ENCODE measurements at places on chromosomes 1 and 21.

- DNase-seq, result no peak
Observed at GRCh38 chr1:165344736-165345135, 11.8 kb downstream of the LMX1A start.

DNA sequence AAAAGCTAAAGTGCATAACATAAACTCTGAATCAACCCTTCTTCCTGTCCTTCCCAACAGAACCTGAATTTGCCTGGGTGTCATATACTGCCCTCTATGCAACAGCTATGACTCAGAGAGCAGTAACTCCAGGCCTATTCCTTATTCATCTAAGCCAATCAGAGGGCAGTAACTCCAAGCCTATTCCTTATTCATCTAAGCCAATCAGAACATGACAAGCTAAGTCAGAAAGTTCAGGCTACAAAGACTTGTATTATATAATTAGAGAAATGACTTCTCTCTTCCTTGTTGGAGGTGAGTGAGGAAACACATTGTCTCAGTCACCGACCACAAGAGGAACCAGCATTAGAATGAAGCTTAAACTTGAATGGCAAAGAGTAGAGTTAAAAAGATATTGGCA is 26.2 kb upstream of the TADA1 start:
- no peak for DNase-seq

DNA sequence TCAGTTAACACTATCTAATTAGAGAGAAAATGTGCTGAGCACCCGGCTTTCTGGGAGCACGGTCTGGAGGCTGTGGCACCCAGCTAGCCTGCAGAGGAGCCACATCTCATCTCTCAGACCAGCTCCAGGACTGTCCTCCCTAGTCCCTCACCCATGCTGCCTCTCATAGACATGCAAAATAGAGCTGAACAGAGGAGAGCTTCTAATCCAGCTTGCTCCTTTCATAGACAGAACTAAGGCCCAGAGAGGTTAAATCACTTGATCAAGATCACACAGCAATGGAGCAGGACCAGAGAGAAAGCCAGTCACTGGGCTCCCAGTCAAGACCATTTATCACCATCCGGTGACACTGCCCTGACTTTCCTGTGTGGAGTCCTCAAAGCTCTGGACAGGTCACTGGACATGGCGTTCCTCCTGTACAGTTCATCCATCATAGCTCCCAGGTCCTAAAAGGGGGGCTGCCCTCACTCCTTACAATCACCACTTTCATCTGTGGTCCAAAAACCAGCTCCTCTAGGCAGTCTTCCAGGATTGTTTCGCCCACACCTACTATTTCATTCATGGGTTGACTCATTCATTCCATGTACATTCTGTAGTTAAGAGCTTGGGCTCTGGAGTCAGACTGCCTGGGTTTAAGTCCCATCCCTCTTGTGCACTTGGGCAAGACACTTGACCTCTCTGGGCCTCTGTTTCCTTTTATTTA is 8.8 kb upstream of the CAMK2N1 start:
- DNase-seq, result no peak

DNA sequence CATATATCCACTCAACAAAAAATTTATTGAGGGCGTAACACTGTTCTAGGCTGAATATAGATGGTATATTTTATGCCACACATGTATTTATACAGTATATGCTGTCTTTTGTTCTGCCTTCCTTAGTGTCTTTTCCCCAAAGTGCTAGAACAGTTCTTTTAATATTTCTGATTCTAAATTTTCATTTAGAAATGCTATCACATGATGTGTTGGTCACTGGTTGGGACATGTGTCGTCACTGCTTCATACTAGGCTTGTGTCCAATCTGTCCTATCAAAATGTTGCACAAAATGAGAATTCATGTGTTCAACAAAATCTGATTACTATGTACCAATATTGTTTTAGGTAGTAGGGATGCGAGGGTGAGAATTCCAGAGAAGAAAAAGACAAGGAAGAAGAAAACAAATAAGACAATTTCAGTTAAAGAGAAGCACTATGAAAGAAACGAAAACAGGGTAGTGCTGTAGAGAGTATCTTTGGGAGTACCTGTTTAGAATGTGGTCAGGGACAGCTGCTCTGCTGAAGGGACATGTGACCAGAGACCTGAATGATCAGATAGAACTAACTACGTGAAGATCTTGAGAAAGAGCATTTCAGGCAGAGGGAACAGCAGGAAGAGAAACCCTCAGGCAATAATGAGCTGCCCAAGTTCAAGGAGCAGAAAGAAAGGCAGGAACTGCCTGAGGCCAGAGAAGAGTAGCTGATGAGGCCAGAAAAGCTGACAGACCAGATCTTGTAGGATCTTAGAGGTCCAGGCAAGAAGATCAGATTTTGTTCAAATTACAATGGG is 1.3 kb downstream of the KMO start:
- DNase-seq, result no peak

DNA sequence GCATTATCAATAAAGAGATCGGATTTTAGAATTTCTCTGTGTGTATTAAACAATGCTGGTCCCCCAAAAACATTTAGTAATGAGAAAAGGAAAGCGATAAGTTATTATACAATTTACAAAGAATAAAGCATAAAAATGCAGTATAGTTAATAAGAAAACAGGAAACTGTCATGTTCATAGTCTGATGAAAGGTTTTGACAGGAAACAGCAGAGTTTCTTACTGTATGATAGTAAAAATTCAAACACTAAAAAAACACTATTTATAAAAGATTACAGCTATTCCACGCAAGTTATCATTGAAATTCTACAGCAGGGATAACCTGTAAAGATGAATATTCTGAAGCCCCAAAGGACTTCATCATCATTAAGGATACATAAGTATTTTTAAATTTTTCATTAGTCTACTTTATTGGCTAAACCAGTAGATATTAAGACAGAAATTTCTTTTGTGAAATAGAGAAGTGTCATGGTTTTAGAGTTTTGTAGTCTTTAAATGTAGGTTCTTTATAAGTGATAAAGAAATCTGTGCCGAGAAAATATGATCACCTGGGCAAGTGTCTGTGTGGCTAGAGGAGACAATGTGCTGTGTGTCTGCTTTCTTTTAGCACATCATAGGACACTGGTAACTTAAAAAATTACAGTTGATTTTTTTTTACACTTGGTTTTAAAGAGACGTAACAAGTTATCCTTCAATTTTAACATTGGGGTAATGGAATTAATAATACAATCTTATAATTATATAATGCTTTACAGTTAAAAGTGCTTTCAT is 49.7 kb upstream of the GFI1 start:
- no peak for DNase-seq

- DNase-seq, result no peak
Observed at GRCh38 chr1:110196917-110197765, 13.0 kb upstream of the KCNC4 start.

DNA sequence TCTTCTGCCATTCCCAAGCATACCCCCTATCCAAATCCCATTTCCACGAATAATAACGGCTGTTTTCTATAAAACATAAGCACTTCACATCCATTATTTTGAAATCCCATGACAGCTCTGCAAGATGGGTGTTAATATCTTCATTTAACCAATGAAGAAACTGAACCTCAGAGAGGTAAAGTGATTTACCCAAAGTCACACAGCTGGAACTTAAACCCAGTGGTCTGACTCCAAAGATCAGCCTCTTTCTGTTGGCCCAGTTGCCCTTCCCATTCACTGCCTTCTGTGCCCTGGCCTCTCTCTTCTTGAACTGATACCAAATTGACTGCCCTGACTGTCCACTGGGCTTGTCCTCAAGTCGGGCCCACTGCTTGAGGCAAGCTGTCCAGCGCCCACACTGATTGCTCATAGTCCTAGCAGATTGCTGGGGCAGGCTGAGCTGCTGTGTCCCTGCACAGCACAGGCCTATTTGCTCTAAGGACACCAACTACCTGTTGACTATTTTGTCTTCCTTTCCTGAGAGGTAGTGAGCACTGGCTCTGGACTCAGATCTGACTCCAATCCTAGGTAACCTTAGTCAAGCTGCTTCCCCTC is 19.3 kb downstream of the TAL1 start:
- DNase-seq, result no peak

DNA sequence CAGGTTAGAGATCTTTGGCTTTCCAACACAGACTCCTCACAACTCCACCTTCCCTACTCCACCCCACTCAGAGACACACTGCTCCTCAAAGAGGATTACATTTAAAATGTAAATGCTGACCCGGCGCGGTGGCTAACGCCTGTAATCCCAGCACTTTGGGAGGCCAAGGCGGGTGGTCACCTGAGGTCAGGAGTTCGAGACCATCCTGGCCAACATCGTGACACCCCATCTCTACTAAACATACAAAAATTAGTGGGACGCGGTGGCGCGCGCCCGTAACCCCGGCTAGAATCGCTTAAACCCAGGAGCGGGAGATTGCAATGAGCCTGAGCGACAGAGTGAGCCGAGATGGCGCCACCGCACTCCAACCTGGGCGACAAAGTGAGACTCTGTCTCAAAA is 1.8 kb upstream of the ANP32E start:
- DNase-seq, result no peak

GRCh38 chr1:182841368-182841988 is 2.3 kb downstream of the DHX9 start:
- DNase-seq, result no peak

- no peak for DNase-seq
Observed at GRCh38 chr1:13577846-13578245, 5.8 kb upstream of the PDPN start.

- DNase-seq, result no peak
Observed at GRCh38 chr1:10696977-10697376, 99.5 kb downstream of the CASZ1 start.

GRCh38 chr21:35217504-35218060 is 168.5 kb upstream of the RUNX1 start:
- no peak for DNase-seq

GRCh38 chr1:224182057-224182865 is 779 bp upstream of the DEGS1 start:
- DNase-seq, result no peak

DNA sequence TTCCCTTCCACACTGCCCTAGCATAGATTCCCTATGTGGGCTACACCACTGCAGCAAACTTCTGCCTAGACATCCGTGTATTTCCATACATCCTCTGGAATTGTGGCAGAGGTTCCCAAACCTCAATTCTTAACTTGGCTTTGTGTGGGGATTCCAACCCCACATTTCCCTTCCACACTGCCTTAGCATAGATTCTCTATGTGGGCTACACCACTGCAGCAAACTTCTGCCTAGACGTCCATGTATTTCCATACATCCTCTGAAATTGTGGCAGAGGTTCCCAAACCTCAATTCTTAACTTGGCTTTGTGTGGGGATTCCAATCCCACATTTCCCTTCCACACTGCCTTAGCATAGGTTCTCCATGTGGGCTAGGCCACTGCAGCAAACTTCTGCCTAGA is 31.4 kb downstream of the ZNF670 start:
- DNase-seq, result no peak

- DNase-seq, result no peak
Observed at GRCh38 chr1:27071049-27071416, 58.4 kb upstream of the TENT5B start.

GRCh38 chr21:35303085-35303484 is 254.0 kb upstream of the RUNX1 start:
- DNase-seq, result no peak
